ENCODE measurements at places on chromosomes 3 and 15. TPM values are rescaled to one million over a fixed set of nuclear protein-coding genes. Genes with fewer than 3 reads are reported as not detected.

The LRTM1 gene
- total RNA-seq, result 0.39 TPM

The HOMER2 gene
- total RNA-seq, result 9.7 TPM

The ITIH1 gene
- total RNA-seq, result not detected

The TOP2B gene
- total RNA-seq, result 76.8 TPM

The VGLL3 gene
- total RNA-seq, result 536 TPM

The SLC28A2 gene
- not detected for total RNA-seq

The HESX1 gene
- 0.22 TPM for total RNA-seq

The IRAK2 gene
- 0.87 TPM for total RNA-seq

The FAM227B gene
- total RNA-seq, result 3.6 TPM

The C3orf70 gene
- total RNA-seq, result 0.11 TPM

The KIF15 gene
- 4.3 TPM for total RNA-seq

The XRN1 gene
- 30.7 TPM for total RNA-seq

The SMCO1 gene
- not detected for total RNA-seq

The PRKCD gene
- 6.3 TPM for total RNA-seq

The CCR8 gene
- not detected for total RNA-seq

The CIB1 gene
- 17.3 TPM for total RNA-seq

The GPR87 gene
- total RNA-seq, result 27.1 TPM

The LOXL1 gene
- total RNA-seq, result 11.4 TPM

The PAQR9 gene
- total RNA-seq, result not detected

The CLDN16 gene
- total RNA-seq, result not detected

The MUSTN1 gene
- total RNA-seq, result 0.79 TPM

The POU1F1 gene
- not detected for total RNA-seq

The SNURF gene
- 7.9 TPM for total RNA-seq

The PRRT3 gene
- total RNA-seq, result 3.1 TPM

The ROBO2 gene
- total RNA-seq, result 0.33 TPM

The SLC38A3 gene
- not detected for total RNA-seq

The MST1 gene
- 9.4 TPM for total RNA-seq

The UBXN7 gene
- total RNA-seq, result 23.9 TPM

The GALNT15 gene
- total RNA-seq, result not detected

The ZNF620 gene
- total RNA-seq, result 0.87 TPM

The EFCC1 gene
- total RNA-seq, result not detected

The THAP10 gene
- 1.5 TPM for total RNA-seq

The KIF9 gene
- 4.7 TPM for total RNA-seq

The KIAA1143 gene
- total RNA-seq, result 23.1 TPM

The IQCF5 gene
- total RNA-seq, result not detected

The OR5K2 gene
- total RNA-seq, result not detected

The PRSS50 gene
- 0.54 TPM for total RNA-seq

The TMEM207 gene
- total RNA-seq, result not detected

The PPCDC gene
- total RNA-seq, result 12.2 TPM

The KCNAB1 gene
- total RNA-seq, result under 0.01 TPM

The IMPG2 gene
- 1.2 TPM for total RNA-seq

The LEKR1 gene
- total RNA-seq, result 1.4 TPM

The FRMD4B gene
- 0.65 TPM for total RNA-seq

The GP9 gene
- not detected for total RNA-seq

The MOBP gene
- total RNA-seq, result not detected

The CEP19 gene
- 2.0 TPM for total RNA-seq

Data from placental epithelial cell (primary cell).